ENCODE measurements at places on chromosomes 5 and 9. TPM values are rescaled to one million over a fixed set of nuclear protein-coding genes. Genes with fewer than 3 reads are reported as not detected.

DNA sequence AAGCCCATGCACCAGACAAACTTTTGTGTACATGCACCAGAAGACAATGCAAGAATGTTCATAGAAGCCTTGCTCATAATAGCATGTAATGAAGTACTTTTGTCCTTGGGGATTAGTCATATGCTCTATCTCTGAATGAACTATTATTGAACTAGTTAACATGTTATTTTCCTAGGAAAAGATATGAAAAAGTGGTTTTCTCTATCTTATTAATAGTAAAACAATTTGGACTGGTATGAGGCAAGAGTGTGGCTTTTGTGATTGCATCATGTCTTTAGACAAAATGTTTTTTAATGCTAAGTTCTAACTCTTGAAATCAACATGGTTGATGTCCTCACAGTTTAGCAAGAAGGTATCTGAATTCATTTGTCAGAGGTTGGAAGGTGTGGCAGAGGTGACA, 55.7 kb upstream of the SPDL1 start:
- no peaks in the 10 kb centered on the region for H3K36me3 ChIP-seq
- H3K4me1 ChIP-seq: no peaks in the 10 kb centered on the region
- no peak for DNase-seq
- H3K27me3 ChIP-seq: no peaks in the 10 kb centered on the region
- no peak overlapping the region for H3K27ac ChIP-seq

DNA sequence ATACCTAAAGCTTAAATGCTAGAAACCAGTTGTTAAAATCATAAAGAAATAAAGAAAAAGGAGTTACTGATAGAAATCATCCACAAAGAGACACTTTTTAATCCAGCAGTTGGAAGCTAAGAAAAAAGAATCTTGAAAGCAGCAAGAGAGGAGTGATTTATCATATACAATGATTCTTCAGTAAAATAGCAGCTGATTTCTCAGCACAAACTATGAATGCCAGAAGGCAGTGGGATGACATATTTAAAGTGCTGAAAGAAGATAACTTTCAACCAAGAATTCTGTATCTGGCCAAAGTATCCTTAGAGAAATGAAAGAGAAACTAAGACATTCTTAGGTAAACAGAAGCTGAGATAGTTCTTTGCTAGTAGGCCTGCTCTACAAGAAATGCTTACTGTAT, 366.0 kb downstream of the HTR1A start:
- H3K36me3 ChIP-seq: no peaks in the 10 kb centered on the region
- H3K4me1 ChIP-seq: no peaks in the 10 kb centered on the region
- no peak for DNase-seq
- H3K27ac ChIP-seq: no peak overlapping the region
- no peaks in the 10 kb centered on the region for H3K27me3 ChIP-seq
- no peak overlapping the region for H3K4me3 ChIP-seq

The SEMA5A gene
- total RNA-seq: 9.3 TPM

The SNX18 gene
- total RNA-seq: 63.1 TPM

DNA sequence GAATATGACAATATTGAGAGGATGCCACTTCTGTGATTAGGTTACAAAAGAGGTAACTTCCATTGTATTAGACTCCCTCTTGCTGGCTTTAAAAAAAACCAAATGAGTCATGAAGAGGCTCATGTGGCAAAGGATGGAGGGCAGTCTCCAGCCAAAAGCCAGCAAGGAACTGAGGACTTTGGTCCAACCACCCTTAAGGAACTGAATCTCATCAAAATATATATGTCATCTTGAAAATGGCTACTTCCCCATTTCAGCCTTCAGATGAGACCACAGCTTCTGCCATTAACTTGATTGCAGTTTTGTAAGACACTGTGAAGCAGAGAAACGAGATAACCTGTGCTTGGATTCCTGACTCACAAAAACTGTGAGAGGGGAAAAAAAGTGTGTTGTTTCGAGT, 15.5 kb upstream of the TRIM32 start:
- H3K27me3 ChIP-seq: no peaks in the 10 kb centered on the region
- no peak overlapping the region for H3K4me3 ChIP-seq
- H3K36me3 ChIP-seq: no peaks in the 10 kb centered on the region
- DNase-seq: no peak

GRCh38 chr5:140224658-140225057, 49.7 kb downstream of the CYSTM1 start:
- no peak overlapping the region for H3K4me3 ChIP-seq
- DNase-seq: no peak
- peaks cover 7% of the 10 kb centered on the region for H3K4me1 ChIP-seq
- H3K36me3 ChIP-seq: no peaks in the 10 kb centered on the region

DNA sequence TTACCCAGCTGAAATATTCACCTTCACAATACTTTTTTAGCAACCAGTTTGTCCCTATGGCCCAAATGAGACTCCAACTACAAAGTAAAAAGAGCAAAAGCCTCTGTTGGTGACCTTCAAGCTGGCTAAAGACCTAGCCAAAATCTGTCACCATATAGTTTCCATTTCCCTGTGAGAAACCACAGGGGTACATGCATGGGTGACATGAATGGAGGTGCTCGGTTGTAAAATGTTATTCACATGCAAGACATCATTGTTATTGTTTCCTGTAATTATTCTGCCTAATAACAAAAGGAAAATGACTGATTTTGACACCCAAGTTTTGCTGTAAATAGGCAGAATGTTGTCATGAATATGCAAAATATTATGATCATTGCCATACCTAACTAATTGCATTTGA, 285.3 kb downstream of the ZNF608 start:
- H3K4me1 ChIP-seq: no peaks in the 10 kb centered on the region
- H3K36me3 ChIP-seq: no peaks in the 10 kb centered on the region
- no peak overlapping the region for H3K27ac ChIP-seq
- no peak overlapping the region for H3K4me3 ChIP-seq

The NR5A1 gene
- total RNA-seq: 1.2 TPM

GRCh38 chr5:75736273-75736672, 19.0 kb upstream of the POC5 start:
- no peaks in the 10 kb centered on the region for H3K4me1 ChIP-seq
- no peak for DNase-seq
- H3K27me3 ChIP-seq: no peaks in the 10 kb centered on the region
- no peak overlapping the region for H3K4me3 ChIP-seq
- no peaks in the 10 kb centered on the region for H3K36me3 ChIP-seq
- H3K27ac ChIP-seq: no peak overlapping the region

The FGF10 gene
- 41.3 TPM for total RNA-seq

- H3K27me3 ChIP-seq: no peaks in the 10 kb centered on the region
- H3K36me3 ChIP-seq: no peaks in the 10 kb centered on the region
- DNase-seq: no peak
- no peak overlapping the region for H3K4me3 ChIP-seq
- no peaks in the 10 kb centered on the region for H3K4me1 ChIP-seq
Observed at GRCh38 chr5:45491368-45491767, 204.8 kb downstream of the HCN1 start.

The C9orf153 gene
- not detected for total RNA-seq

GRCh38 chr5:17215361-17215760, 2.1 kb upstream of the BASP1 start:
- H3K4me1 ChIP-seq: peaks cover 16% of the 10 kb centered on the region
- no peaks in the 10 kb centered on the region for H3K36me3 ChIP-seq
- no peak overlapping the region for H3K27ac ChIP-seq
- H3K4me3 ChIP-seq: no peak overlapping the region
- no peaks in the 10 kb centered on the region for H3K27me3 ChIP-seq

The ACER2 gene
- 3.9 TPM for total RNA-seq

The FOXD4L6 gene
- total RNA-seq: not detected

DNA sequence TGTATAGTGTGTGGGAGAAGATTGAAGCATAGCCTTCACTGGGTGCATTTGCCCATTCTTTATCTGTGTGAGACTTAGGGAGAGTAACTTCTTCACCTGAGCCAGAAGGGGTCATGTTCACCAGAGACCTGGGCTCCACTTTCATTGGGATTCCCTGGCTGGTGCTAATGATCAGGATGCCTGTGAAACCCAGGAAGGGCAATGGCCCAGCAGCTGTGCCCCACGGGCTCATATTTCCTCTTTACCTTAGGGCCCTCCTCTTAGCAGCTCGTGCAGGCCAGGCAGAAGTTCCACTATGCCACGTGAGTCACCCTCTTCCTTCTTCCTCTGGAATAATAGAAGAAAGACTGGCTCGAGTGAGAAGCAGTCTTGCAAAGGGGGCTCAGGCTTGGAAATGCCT, 5.0 kb downstream of the PPARGC1B start:
- H3K27ac ChIP-seq: no peak overlapping the region
- no peaks in the 10 kb centered on the region for H3K27me3 ChIP-seq
- no peaks in the 10 kb centered on the region for H3K36me3 ChIP-seq
- peak; percentile 72 for DNase-seq
- H3K4me1 ChIP-seq: peaks cover 27% of the 10 kb centered on the region

DNA sequence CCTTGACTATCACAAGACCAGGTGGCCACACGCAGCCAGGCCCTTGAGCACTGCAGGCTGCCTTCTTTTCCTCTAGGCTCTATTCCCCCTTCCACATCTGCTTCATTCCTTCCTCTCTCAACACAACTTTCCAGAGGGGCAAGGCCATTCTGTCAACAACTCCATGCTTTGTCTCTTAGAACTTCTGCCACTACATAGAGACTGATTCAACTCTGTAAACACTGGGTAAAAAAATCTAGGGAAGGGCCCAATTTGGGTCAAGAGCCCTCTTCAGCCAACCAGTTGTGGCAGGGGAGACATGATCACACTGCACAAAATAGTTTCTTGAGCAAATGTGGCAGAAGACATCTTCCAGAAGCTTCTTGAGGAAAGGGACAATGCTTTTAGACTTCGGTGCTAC, 55.6 kb downstream of the ATPSCKMT start:
- H3K27ac ChIP-seq: no peak overlapping the region
- DNase-seq: no peak
- H3K4me3 ChIP-seq: no peak overlapping the region
- H3K4me1 ChIP-seq: no peaks in the 10 kb centered on the region

GRCh38 chr9:83304686-83305085, 233.5 kb downstream of the FRMD3 start:
- no peak for DNase-seq
- H3K4me3 ChIP-seq: no peak overlapping the region
- no peaks in the 10 kb centered on the region for H3K36me3 ChIP-seq

The ZNF608 gene
- total RNA-seq: 20.6 TPM

The PCDHGA2 gene
- total RNA-seq: 6.1 TPM

DNA sequence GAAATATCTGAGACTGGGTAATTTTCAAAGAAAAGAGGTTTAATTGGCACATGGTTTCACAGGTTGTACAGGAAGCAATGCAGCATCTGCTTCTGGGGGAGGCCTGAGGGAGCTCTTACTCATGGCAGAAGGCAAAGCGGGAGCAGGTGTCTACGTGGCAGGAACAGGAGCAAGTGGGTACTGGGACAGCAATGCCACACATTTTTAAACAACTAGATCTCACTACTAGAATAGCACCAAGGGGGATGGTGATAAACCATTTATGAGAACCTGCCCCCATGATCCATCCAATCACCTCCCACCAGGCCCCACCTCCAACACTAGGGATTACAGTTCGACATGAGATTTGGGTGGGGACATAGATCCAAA, 47.6 kb upstream of the HOMER1 start:
- no peak for DNase-seq
- no peak overlapping the region for H3K4me3 ChIP-seq
- H3K27me3 ChIP-seq: no peaks in the 10 kb centered on the region
- no peaks in the 10 kb centered on the region for H3K36me3 ChIP-seq
- H3K27ac ChIP-seq: no peak overlapping the region
- no peaks in the 10 kb centered on the region for H3K4me1 ChIP-seq

DNA sequence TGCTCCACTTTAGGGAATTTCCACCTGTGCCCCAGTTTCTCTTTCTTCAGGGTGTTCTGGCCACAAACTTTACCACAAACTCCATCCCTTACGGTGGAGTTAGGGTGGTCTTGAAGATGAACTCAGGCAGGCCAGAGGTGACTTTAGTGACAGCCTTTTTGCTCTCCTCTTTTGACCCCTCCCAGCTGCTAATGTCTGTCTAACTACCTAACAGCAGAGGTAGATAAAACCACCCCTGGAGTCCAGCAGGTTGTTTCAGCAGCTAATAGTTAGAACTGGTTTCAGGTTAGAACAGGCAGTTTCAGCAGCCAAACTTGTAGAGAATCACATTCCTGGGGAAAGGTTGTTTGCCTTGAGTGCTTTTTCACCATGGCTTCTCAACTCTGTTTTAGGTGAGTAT, 971.3 kb upstream of the CDH18 start:
- H3K27me3 ChIP-seq: no peaks in the 10 kb centered on the region
- H3K27ac ChIP-seq: no peak overlapping the region
- no peaks in the 10 kb centered on the region for H3K36me3 ChIP-seq
- DNase-seq: no peak

DNA sequence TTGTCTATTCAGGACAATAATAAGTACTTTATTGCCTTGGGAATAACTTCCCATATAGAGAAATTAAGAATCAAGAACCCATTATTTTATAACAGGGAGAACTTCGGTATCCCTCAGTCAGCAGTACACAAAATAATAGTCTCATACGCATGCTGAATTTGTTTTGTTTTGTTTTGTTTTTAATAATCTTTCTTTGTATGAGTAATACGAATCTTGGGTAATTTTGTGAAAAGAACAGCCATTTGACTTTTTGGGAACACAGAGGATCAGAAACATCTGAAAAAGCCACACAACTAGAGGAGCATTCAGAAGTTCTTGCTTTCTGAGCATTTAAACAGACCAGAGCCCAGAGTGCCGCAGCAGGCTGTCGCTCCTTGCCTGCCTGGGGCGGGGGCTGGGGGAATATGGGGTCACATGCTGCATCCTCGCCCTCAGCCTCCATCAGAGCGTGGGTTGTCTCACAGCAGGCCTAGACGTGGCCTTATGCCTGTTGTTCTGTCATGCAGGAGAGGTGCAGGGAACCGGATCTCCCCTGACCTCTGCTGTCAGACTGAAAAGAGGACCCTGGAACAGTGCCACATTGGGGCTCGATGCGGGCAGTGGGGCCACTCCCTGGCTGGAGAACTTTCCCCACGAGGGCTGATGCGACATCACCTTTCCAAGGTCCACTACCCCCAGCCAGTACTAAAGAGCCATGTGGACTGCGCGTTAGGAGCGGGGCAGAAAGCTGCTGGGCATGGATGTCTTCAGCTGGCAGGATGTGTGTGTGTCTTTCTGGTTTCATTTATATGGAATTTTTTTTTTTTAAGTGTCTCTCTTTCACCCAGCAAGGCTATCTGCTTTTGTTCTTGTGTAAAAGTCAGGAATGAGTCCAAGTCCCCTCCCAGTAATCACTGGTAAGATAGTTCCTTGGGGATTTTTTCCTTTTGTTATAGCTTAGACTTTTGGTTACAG, 133.4 kb upstream of the OTULINL start:
- H3K4me3 ChIP-seq: no peak overlapping the region
- peak overlapping the region; percentile 79 for H3K27ac ChIP-seq
- DNase-seq: no peak
- H3K4me1 ChIP-seq: peaks cover 57% of the 10 kb centered on the region

GRCh38 chr9:129317179-129318011, 139.3 kb upstream of the IER5L start:
- H3K4me1 ChIP-seq: peaks cover 73% of the 10 kb centered on the region
- DNase-seq: no peak
- H3K27ac ChIP-seq: peak overlapping the region; percentile 96
- no peaks in the 10 kb centered on the region for H3K36me3 ChIP-seq
- no peak overlapping the region for H3K4me3 ChIP-seq
- no peaks in the 10 kb centered on the region for H3K27me3 ChIP-seq
